ENCODE measurements at places on chromosomes 3 and 15.

- no peak for DNase-seq
These were observed 183.3 kb upstream of the EPHA6 start for GRCh38 chr3:96631050-96631449.

DNA sequence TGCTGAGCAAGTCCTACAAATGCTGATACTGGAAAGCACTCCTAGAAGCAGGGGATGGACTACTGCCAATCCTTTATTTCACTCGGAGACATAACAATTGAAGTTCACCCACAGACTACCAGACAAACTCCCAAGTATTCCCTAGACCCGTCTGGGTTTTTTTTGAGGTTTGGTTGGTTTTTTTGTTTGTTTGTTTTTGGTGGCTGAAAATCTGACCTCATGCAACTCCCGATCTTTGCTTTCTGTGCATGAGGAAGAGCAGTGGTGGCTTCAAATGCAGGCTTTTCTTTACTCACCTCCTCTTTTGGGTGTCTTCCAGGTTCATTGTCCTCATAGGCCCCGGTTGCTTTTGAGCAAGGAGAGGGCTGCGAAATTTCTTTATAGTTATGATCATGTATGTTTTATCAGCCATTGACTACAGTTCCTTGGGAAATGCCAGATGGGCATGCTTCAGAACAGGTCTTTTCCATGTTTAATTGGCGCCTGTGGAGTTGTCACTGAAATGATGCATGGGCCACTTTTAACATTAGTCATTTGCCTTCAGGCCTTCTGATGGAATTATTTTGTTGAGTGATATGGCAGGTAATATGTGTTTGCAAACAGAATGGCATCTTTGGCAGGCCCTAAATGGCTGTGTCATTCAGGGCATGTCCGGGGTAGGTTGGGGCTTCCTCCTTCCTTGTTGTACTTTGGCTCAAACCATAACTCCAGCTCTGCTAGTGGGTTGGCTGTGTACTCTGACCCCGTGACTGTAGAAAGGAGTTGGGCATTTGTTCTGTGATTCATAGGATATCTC, 81.3 kb upstream of the ZBED2 start:
- no peak for DNase-seq

DNA sequence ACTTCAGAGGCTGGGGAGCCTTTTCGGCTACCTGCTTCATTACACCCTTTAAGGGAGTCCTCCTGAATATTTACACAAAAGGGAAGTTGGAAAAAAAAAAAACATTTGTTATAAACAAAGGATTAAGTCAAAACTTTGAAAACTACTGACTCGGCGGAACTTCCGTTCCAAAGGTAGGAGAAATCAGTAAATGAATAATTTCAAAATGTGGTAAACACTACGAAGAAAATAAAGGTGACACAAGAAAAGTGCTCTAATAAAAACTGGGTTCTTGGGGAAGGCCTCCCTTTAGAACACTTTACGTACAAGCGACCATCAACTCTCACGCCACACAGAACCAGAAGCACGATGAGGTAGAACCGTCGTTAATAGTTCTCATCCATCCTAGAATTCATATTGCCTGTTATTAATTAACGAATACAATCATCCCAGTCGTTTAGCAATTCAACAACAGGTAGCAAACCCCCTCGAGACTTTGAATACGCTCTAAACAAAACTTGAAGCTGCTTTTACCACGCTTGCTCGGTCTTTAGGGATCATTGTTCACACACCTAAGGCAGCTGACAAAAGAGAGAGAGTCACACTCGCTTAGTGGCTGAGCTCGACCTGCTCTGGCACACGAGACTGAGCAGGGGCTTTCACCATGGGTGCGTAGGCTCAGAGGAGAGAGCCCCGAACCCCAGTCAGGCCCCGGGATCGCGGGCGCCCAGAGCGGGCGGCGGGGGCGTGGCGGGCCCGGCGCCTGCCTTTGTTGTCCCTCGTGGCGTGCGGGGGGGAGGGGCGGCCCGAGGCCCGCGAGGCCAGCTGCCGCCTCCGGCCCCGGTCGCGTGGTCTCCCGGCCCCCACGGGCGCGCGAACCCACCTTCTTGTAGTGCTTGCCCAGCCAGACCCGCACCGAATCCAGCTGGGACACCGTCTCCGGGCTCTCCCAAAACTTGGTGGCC, 680 bp downstream of the SMARCC1 start:
- peak; percentile 61 for DNase-seq

DNA sequence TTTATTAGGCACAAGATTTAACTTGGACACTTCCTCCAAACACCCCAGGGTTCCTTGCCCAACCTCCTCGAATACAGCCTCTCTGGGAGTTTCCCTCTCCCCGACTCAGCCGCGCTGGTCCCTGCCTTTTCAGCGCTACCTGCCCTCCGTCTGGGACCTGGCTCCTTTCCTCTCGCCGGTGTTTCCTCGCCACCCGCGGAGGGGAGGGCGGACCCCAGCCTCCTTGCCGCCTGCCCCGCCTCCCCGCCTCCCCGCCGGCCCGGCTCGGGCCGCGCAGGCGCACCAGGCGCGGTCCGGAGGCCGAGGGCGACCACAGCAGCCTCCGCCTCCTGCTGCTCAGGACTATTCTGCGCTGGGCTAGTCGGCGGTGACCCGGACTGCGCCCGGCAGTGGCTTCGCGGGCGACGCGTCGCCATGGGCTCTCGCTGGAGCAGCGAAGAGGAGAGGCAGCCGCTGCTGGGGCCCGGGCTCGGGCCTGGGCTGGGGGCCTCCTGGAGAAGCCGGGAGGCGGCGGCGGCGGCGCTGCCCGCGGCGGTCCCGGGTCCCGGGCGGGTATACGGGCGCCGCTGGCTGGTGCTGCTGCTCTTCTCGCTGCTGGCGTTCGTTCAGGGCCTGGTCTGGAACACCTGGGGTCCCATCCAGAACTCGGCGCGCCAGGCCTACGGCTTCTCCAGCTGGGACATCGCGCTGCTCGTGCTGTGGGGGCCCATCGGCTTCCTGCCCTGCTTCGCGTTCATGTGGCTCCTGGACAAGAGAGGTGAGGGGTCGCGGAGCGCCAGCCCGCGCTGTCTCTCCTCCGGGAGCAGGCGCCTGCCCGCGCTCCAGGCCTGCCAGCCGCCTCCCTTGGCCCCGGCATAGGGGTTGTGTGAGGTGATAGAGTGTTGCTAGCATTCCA, at the start of gene SLC49A4:
Gene SLC49A4 (plus strand): TSS at position 291 of the 895 bp plus-strand sequence. CDS start 124 bp downstream, at position 415.
- peak; percentile 85 for DNase-seq

- DNase-seq, result no peak
These were observed 2.7 kb upstream of the LMAN1L start for GRCh38 chr15:74809956-74810355.

GRCh38 chr3:147680837-147681483, 271.8 kb downstream of the ZIC1 start:
- no peak for DNase-seq

DNA sequence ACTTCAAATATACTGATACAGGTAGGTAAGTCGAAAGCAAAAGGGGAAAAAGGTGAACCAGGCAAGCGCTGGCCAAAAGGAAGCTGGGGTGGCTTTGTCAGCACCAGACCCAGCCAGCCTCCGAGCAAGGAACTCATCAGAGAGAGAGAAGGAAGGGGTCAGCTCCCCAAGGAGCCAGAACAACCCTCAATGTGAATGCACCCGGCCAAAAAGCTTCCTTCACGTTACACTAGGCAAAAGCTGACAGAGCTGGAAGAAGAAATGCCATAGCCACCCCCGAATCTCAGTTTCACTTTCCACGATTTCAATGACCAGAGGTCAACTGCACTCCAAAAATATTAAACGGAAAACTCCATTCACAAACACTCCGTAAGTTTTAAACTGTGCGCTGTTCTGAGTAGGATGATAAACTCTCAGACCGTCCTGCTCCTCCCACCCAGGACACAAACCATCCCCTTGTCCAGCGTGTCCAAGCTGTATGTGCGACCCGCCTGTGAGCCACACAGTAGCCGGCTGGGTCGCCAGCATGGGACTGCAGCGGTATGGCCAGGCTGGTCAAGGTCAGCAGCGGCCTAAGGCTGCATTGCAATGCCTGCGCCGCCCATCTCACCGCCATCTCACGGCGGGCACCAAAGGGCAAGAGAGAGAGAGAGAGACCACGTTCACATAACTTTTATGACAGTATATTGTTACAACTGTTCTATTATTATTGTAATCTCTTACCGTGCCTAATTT, 29.7 kb downstream of the CYFIP1 start:
- no peak for DNase-seq

DNA sequence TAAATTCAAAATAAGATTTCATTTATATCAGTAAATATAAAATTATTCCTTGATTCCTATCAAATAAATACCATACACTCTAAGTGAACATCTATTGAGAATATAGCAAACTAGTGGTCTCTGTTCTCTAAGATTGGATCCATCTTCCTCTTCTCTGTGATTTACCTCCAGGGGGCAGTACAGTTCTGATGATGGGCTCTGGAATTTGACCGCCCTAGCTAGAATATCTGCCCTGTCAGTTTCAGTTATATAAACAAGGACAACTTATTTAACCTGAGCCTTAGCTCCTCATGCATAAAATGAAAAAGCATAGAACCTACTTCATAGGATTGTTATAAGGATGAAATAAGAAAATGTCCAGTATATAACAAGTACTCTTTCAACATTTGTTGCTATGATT, 171.1 kb upstream of the CCDC54 start:
- no peak for DNase-seq

DNA sequence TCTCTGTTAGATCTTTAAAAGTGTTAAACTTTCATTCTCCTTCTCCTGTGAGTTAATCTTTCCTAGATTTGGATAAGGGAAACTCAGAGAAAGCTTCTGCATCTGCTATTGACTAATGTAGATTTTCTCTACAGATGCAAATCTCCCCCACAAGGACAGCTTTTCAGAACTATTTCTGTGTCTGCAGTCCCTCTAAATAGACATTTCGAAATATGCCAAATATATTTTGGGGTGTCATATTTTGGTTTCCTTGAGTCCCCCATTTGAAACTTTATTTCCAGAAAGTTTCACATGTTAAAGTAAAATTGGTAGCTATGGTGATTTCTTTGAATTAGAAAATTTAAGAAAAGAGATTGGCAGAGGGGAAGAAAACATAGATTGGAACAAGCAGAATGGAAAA, 852.3 kb upstream of the ALCAM start:
- no peak for DNase-seq

DNA sequence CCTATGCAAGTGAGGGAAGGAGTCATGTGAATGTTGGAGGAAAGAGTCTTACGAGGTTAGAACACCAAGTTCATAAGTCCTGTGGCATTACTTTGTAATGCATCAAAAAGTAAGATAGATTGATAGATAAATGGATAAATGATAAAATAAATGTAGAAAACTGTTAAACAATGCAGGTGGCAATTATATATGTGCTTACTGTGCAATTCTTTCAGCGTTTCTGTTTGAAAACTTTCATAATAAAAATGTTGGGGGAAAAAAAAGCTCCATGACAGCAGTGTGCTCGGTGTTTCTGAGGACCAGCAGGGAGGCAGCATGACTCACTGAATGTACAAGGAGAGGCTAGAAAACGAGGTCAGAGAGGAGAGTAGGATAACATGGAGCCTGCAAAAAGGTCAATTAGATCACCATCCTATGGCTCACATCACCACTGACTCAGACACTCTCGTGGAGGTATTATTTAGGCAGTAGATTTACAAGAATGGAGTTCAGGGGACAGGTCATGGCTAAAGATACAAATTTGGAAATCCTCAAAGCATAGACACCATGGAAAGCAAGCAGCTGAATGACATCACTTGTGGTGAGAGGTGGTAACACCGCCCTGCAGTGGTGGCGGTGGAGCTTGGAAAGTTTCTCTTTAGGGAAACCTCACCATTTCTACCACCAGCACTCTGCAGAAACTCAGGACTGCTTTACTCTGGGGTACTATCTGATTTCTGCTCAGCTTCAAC, 219.8 kb downstream of the CTNNB1 start:
- DNase-seq, result no peak

DNA sequence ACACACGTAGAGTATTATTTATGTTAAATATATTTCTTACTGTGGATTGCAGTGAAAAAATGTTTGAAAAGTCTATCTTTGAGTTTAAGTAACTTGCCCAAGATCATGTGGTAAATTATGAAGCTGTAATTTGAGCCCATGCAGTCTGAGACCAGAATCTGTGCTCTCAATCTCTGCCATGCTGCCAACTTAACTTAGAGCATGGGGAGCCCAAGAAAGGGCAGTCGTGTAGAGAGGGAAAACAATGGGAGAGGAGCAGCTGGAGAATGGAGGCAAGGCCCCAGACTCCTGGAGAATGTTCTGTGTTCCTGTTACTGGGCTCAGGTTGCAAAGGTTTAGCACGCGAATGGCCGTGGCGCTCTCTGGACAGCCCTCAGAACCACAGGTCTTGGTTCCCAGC, 311.6 kb upstream of the RASGRP1 start:
- DNase-seq, result no peak

GRCh38 chr15:100022391-100022790, 289.2 kb upstream of the LYSMD4 start:
- DNase-seq, result no peak

DNA sequence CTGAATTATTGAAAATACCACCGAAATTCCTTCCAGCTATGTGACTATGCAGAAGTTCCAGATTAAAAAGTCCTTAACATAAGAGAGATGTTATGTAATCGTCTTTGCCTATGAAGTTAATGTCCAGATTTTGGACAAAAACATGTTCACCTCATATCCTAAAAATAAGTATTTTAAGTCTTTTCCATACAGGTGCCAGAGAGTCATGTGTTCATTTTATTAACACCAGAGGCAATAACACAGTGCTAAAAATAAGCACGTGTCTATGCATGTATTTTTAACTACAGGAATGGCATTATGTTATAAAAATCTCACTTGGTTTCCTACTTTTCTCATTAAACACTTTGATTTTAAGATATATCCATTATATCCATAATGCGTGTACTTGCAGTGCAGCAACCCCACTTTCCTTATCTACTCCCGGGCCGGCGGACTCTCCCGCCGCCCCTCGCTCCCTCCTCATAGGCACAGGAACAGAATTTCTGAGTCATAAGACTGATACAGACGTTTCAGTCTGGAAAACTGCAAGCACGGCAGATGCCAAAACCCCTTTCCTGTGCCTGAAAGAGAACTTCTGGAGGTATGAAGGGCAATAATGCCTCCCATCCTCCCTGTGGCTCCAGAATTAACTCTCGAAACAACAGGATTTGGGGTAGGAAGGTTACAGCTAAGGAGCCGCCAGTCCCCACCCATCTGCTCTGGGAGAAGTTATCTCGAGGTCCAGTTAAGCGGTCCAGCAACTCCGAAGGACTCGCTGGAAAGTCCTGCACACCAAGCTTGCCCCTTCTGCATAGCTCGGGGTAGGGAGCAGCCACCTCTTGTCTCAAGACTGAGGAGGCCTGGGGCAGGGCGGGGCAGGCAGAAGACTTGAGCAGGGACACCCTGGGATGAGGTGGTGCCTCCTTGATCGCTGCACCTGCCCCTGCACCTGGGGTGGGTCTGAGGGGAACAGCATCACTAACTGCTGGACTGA, 22.3 kb upstream of the PSTPIP1 start:
- no peak for DNase-seq

GRCh38 chr3:43862470-43862869, 171.7 kb downstream of the ABHD5 start:
- no peak for DNase-seq

GRCh38 chr3:123285931-123286307, 84.2 kb downstream of the SEC22A start:
- DNase-seq, result no peak

- DNase-seq, result no peak
These were observed 113.1 kb downstream of the ATG7 start for GRCh38 chr3:11385326-11385725.
